ENCODE measurements at places on chromosomes 6 and 20.

DNA sequence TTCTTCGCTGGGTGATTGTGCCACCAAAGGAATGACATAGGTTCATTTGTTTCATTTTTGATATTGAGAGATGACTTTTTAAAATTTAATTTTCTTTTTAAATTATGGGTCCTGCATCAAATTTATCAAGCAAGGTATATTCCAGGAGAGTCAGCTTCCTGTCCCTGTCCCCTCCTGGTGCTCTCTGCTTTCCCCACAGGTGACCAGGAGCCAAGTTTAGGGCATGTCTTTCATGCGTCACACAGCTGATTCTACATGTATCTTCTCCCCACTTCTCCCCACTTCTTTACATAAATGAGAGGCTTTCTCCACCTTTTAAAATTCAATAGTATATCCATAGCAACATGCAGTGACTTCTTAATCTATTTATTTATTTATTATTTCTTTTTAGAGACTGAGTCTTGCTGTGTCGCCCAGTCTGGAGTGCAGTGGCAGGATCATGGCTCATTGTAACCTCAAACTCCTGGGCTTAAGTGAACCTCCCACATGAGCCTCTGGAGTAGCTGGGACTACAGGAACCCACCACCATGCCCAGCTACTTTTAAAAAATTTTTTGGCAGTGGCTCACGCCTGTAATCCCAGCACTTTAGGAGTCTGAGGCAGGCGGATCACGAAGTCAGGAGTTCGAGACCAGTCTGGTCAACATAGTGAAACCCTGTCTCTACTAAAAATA, 30.0 kb downstream of the OSBPL2 start:
- DNase-seq: no peak

- no peak for DNase-seq
Measured at GRCh38 chr6:143040018-143040417, 20.7 kb upstream of the AIG1 start.

DNA sequence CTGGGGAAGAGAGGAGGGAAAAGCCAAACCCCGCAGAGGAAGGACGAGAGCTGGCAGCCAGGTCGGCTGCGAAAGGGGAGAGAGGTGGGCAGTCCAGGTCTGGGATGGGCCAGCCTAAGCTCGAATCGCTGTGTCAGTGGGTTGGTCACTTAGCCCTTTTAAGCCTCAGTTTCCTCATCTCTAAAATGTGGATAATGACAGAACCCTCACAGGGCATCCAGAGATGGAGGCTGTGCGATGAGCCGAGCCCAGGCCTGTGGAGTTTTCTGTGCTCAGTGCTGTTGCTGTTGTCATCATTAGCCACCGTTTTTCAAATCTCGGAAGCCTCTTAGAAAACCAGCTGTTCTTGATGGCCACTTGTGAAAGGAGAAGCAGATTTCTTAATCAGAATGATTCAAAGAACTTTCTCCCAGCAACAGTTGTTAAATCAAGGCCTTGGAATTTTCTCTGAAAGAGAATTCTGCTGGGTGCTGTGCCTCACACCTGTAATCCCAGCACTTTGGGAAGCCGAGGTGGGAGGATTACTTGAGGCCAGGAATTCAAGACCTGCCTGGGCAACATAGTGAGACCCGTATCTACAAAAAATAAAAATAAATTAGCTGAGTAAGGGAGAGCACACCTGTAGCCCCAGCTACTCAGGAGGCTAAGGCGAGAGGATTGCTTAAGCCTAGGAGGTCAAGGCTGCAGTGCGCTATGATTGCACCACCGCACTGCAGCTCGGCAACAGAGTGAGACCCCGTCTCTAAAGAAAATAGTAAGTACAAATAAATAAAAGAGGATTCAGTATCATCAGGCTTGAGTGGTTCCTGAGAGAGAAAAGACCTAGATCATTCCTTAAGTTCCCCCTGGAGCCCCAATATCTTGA, 46.3 kb upstream of the ENTPD6 start:
- DNase-seq: no peak

DNA sequence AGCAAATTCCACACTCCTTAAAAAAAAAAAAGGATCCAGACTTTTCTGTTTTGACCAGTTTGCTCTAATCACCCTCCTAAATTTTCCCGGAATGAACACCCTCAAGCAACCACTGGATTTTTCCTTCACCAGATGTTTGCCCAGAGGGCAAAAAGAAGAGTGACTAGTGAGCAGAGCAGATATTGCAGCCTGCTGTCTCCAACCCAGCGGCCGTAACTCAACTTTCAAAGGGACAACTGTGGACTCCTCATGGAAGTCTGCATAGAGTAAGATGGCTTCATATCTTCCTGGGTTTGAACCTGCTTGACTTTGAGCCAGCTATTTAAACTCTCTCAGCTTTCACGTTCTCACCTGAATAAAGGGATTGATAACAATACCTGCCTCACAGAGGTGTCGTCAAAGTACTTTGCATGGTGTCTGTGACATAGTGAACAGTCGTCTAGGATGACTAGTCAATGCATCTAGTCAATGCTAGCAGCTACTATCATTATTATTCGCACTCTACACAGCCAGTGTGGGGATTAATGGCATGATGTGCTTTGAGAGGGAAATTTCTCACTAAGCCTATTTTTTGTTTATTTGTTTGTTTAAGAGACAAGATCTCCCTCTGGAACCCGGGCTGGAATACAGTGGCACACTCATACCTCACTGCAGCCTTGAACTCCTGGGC, 92.2 kb upstream of the HIVEP1 start:
- DNase-seq: peak; percentile 20

DNA sequence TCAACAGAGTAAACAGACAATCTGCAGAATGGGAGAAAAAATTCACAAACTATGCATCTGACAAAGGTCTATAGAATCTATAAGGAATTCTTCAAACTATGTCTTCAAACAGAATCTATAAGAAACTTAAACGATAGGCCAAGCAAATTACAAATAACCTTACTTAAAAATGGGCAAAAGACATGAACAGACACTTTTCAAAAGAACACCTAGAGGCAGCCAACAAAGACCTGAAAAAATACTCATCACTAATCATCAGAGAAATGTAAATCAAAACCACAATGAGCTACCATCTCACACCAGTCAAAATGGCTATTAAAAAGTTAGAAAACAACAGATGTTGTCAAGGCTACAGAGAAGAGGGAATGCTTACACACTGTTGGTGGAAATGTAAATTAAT, 81.3 kb downstream of the ID4 start:
- no peak for DNase-seq

- peak; percentile 53 for DNase-seq
Measured at GRCh38 chr6:73523434-73524123, 2.7 kb upstream of the EEF1A1 start.

DNA sequence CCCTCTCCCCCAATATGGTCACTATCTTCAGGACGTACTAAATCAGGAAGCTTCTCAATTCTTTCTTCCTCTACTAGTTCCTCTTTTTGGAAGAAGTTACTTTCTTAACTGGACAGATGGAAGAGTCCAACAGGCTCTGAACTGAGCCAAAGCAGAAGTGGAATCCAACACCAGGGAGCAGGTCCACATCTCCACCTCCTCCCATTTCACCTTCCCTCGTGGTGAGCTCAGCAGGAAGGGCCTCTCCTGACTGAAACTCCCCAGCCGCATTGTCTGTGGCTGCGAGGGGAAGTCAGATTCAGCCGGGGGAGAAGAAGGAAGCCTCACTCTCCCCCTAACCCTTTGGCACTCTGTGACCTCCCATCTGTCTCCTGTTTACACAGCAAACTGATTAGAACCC, 63.8 kb upstream of the UST start:
- DNase-seq: no peak

DNA sequence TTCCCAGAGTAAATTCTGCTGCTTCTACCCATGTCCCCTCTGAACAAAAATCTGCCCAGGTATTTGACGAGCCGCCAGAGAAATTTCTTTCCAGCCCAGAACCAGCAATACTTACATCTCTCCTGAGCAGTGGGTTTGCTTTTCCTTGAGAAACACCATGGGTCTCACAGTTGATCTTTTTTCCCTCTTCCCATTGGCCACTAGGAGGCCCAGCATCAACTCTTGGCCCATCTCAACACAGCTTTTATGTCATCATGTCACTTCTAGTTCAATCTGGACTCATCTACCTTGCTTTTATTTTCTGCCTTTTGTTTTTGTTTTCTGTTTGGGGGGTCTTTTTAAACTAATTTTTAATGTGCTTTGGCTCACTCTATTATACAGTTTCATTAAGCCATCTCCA, 18.8 kb downstream of the MAFB start:
- no peak for DNase-seq

GRCh38 chr6:13604546-13605416, 10.4 kb upstream of the NOL7 start:
- no peak for DNase-seq

GRCh38 chr6:151702851-151703658, 104.4 kb upstream of the ESR1 start:
- DNase-seq: no peak

DNA sequence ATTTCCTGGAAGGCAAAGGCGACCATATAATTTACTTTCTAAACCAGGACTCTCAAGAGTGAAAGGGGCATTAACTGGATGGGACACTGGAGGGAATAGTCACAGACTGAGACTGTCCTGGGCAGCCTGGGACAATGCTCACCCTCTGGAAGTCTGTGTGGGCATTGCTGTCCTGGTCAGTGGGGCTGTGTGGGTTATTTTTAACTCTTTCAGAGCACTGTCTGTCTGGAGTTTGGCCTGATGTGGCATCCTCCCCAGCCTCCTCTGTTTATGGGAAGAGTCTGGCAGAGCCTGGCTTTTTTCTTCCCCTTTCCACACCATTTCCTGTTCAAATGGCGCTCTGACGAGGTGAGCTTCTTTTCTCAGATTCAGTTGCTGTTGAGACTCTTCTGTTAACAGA, 11.7 kb downstream of the DAAM2 start:
- DNase-seq: no peak
